ENCODE measurements at places on chromosomes 12 and 14. TPM values are rescaled to one million over a fixed set of nuclear protein-coding genes. Genes with fewer than 3 reads are reported as not detected.

DNA sequence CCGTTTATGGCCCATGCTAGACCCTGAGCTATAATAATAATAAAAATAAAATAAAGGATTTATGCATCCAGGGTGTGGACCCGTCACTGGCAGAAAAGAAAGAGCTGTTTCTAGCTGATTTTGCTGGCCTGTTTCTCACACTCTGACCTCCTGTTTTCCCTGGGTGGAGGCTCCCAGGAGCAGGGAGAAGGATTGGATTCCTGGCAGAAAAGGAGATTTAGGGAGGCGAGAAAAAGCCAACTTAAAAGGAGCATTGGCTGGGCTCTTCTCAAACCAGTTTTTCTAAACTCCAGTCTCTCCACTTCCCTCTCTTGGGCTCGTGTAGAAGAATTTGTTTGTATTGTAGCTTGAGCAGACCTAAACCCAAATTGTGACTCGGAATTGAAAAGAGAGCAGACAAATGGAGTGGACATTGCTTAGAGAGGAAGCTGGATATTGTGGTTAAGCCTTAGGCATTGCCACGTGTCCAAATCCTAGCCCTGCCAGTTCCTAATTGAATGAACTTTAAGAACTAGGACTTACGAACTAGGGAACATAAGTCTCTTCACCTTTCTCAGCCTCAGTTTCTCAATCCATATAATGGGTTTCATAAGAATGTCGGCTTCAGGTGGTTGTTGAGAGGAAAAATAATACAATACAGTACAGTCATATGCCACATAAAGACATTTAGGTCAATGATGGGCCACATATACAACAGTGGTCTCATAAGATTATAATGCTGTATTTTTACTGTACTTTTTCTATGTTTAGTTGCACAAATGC, 14.4 kb upstream of the TBX5 start:
- no peak for DNase-seq

The ITGB7 gene
- polyA plus RNA-seq, result 1.4 TPM

GRCh38 chr12:42508913-42509460, 80.6 kb downstream of the PRICKLE1 start:
- no peak for DNase-seq

GRCh38 chr14:39488600-39488999, 56.4 kb upstream of the FBXO33 start:
- DNase-seq, result no peak

DNA sequence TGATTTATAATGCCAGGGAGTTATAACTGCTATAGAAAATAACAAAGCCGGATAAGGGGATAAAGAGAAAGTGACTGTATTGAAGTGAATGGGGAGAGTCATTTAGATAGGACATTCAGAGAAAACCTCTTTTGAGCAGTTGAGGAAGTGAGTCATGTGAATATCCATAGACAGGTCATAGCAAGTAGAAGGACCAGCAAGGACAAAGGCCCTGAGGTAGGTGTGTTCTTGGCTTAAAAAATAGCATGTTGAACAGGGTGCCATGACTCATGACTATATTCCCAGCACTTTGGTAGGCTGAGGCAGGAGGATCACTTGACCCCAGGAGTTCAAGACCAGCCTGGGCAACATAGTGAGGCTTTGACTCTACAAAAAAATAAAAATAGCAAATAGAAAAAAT, 51.5 kb upstream of the RAP1B start:
- DNase-seq, result no peak

The RASSF3 gene
- polyA plus RNA-seq, result 23.6 TPM

The RAD51AP1 gene
- 21.6 TPM for polyA plus RNA-seq

The DPPA3 gene
- polyA plus RNA-seq, result not detected

The PRPF40B gene
- 23.8 TPM for polyA plus RNA-seq

DNA sequence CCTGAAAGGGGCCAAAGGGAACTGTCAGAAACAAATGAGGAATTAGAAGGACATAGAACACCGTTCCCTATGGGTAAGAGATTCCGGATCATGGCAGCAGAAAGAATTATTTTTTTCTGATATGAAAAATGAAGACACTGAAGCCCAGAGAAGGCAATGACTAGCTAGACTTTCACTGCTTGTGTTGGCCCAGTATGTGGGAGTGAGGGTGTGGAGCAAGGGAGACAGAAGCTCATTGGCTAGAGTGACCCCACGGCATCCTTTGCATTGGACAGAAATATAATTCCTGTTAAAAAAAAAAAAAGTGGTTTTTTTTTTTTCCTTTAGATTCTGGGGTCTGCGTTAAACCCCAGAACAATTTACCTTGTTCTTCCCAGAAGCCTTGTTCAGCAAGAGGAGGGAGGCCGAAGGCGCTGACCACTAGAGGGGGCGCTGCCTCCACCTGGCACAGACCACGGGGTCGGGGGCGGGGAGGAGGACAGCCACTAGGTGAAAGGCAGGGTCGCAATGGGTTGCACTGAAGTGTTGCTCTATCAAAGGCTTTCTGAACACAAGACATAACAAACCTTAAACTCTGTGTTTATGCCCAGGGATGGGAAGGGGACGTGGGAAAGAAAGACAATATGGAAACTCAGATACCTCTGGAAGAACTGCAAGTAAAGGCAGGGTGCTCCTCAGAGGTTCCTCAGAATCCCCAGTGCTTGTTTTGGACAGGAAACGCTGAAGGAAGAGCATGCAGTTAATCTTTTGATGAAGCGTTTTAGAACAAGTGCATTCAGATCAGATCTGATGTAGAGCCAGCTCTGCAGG, 156.8 kb downstream of the KCNA5 start:
- no peak for DNase-seq

All from right renal pelvis (tissue), 4 donors.